ENCODE measurements at places on chromosomes 4 and X.

GRCh38 chr4:141121768-141122454, 11.4 kb downstream of the RNF150 start:
- no peak for DNase-seq

DNA sequence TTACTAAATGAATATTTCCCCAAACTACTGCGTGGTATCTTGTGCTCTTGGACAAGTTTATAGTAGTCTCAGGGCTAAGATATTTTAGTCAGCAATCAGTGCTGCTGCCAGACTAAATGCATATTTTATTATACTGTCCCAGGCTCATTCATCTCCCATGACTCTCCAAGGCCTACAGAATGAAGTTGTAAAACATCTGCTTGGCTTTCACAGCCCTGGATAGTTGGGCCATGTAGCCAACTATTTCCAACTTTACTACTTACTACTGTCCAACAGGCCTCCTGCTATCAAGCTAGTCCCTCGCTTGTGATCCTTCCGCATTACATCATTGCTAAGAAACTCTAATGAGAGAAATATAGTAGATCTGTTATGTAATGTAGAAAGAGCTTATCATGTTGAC, 31.4 kb downstream of the MAGEB16 start:
- DNase-seq: no peak

DNA sequence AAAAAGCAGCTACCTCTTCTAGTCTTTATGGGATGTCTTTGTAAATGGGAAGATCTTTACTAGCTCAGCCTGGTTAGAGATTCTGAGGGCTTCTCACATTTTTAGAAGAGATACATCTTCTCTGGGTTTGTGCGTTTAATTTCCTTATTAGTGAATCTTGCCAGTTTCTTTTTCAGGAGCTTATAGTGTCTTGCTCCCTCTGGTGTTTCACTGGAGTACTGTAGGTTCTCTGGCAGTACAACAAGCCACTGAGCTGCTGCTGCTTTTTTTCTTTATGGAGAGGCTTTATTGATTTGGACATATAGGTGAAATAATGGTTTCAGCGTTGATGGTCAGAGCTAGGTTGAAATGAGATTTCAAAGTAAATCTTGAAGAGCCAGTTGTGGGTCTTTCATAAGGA, 82.9 kb downstream of the LAS1L start:
- DNase-seq: no peak

GRCh38 chr4:156981262-156981769, 9.7 kb upstream of the PDGFC start:
- DNase-seq: no peak

DNA sequence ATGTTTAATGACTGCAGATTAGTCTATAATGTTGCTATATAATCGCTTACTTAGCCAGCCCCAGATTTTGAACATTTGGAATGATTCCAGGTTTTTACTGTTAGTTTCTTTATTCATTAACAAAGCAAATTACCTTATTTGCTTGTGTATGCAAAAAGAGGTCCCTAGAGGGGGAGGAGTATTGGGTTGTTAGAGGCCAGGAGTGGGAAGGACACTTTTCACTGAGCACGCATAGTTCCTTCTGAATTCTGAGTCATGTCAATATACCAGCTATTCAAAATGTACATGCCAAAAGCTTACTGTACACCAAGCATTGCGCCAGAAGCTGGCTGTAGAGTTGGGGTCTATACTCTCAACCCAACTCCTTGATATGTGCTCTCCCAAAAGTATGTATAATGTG, 5.1 kb upstream of the DGAT2L6 start:
- no peak for DNase-seq

- DNase-seq: no peak
These were observed 13.2 kb downstream of the CC2D2A start for GRCh38 chr4:15482842-15483241.
